Peyer's patch (tissue), 4 donors: ENCODE measurements at places on chromosomes 6 and 20. TPM values are rescaled to one million over a fixed set of nuclear protein-coding genes. Genes with fewer than 3 reads are reported as not detected.
A peak's percentile ranks its signal among the peaks of the same experiment; 100 is the strongest.

The SEMG1 gene
- not detected for total RNA-seq

The PRDM13 gene
- total RNA-seq, result not detected

The CLIC5 gene
- total RNA-seq, result 123 TPM

- peak; percentile 46 for DNase-seq
Observed at GRCh38 chr6:422433-423054, 31.0 kb downstream of the IRF4 start.

GRCh38 chr6:3321042-3321441, 62.3 kb downstream of the PSMG4 start:
- no peak for DNase-seq

DNA sequence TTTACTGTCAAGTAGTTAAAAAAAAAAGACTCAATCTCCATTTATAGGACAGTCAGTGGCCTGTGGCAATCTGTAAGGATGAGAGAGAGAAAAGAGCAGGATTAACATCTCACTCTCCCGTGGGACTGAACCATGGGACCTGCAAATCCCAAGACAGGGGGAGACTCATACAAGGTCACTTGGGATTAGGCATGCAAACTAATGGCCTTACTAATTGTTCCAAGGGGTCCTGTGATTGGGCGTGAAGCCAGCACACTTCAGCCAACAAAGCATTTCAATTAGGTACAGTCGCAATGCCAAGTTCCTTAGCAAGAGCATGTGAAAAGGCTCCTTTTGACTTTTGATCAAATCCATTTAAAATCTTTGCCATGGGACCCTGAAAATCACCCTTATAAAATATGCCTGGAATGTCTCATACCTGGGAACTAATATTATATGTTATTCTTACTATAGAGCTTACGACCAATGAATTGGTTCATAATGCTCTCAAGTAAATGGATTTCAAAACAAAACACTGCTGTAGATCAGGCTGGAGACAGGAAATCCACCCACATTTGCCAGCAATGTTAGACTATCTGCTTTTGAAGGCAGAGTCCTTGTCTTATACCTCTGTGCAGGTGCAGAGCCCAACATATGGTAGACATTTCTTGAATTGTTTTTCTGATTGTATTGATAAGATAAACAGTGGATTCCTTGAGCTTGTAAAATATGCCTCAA, 412.5 kb downstream of the GJA1 start:
- no peak for DNase-seq

DNA sequence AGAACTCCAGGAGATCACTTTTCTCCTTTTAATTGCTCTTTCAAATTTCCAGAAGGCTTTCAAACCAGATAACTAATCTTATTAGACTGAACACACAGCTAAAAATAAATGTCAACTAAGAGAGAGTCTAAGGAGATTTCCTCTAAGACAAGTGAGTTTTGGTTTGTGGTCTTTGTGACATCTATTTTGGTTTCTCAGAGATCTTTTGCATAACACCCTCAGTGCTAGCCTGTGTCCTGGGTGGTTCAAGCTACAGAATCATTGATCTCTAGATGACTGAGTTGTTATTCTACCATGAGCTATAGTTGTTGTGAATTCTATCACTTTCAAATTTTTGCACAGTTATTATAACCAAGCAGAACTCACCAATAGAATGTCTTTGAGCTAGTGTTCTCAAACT, 49.1 kb upstream of the PLCB4 start:
- no peak for DNase-seq
